ENCODE measurements at places on chromosomes 4 and X.

- no peak for DNase-seq
Observed at GRCh38 chrX:4944767-4945166, 1231.3 kb upstream of the PRKX start.

- DNase-seq: no peak
Observed at GRCh38 chrX:13778916-13779315, 38.0 kb downstream of the GPM6B start.

- DNase-seq: no peak
Observed at GRCh38 chr4:55578341-55579010, 13.6 kb downstream of the PDCL2 start.

DNA sequence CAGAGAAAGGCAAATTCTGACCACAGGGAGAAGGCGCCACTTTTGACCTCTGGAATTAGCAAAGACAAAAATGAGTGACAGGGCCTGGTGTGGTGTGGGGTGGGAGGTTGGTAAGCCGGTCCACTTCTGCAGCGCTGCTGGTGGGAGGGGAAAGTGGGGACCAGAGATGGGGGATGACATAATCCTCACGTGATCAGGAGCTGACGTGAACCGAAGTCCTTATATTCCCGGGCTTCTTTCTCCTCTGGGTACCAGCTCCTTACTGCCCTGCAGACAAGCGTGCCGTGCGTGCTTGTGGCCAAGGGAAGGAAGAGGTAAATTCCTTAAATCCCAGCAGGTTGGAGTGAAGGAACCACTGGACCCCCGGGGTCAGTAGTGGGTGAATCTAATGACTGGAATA, at the start of gene TCEAL7:
TSS of gene TCEAL7 (plus strand) at position 249 of the 400 bp plus-strand sequence. CDS start 1,165 bp downstream, outside the sequence.
- DNase-seq: no peak

- no peak for DNase-seq
Observed at GRCh38 chr4:112282860-112283667, 2.6 kb downstream of the TIFA start.

DNA sequence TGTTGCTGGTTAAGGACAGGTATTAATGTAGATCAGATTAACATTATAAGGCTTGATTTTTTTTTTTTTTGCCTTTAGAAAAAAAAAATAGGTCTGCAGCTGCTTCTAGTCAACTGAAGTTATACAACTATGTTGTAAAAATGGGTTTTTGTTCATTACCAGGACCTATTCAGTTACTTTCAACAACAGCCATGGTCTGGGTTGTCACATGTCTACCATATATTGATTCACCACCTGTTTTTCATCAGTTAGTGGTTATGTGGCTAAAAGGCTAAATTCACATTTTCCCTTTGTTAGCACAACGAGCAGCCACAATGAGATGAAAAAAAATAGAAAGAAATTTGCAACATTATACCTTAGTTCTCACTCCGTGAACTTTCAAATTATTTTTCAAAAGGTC, 45.5 kb downstream of the GLRB start:
- DNase-seq: no peak

- no peak for DNase-seq
Observed at GRCh38 chr4:26899991-26900390, 39.4 kb downstream of the STIM2 start.

- DNase-seq: no peak
Observed at GRCh38 chrX:79366873-79367749, at the start of gene ITM2A. Gene ITM2A (minus strand): TSS chrX:79367334. CDS start chrX:79367215, 119 bp downstream.

- DNase-seq: no peak
Observed at GRCh38 chrX:48003367-48003757, 427 bp downstream of the ZNF182 start.

DNA sequence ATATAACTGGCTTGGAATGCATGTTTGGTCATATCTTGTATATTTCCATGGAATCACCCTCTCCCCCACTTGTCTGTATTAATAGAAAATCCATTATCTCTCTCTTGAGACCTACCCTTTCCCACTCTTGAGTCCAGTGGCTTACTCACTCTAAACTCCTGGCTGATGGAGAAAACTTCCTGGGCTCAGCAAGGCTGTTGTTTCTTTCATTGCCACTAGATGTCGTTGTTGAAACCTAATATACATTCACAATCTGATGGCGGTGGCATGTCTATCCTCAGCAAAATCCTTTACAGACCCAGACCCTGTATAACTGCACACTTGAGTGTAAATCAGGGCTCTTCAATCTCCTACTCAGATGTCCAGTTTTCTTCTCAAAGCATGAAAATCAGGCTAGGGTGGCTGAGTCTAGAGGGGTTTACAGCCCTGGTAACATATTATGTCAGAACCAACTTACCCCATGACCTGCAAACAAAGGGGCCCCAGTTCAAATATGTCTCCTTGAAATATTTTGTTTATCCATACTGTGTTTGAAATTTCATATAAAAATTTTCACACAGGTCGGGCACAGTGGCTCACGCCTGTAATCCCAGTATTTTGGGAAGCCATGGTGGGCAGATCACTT, 70.0 kb upstream of the FAM241A start:
- DNase-seq: no peak

- DNase-seq: no peak
Observed at GRCh38 chrX:13518126-13518525, 51.3 kb upstream of the EGFL6 start.

DNA sequence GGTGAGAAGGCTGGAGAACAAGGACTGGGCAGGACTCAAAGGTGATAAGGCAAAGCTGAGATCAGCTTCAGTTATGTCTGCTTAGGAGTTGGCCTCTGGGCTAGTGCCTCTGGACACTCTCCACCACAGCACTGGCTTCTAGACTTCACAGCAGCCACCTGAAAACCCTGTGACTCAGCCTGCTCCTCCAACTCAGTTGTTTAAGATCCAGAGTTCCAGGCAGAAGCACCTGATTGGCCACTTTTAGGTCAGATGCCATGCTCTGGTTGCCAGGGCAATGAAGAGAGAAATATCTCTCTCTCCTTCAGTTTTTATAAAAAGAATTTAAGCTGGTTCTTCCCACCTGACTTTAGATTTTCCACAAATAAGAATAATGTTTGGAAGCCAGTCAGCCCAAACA, 47.9 kb upstream of the BLTP1 start:
- DNase-seq: no peak

- DNase-seq: no peak
Observed at GRCh38 chr4:77721073-77721472, 98.1 kb downstream of the CNOT6L start.

GRCh38 chr4:83561381-83561780, 25.5 kb downstream of the GPAT3 start:
- no peak for DNase-seq

GRCh38 chr4:27267970-27268355, 407.3 kb downstream of the STIM2 start:
- DNase-seq: no peak

GRCh38 chr4:33411182-33411581, 2691.0 kb downstream of the PCDH7 start:
- no peak for DNase-seq

DNA sequence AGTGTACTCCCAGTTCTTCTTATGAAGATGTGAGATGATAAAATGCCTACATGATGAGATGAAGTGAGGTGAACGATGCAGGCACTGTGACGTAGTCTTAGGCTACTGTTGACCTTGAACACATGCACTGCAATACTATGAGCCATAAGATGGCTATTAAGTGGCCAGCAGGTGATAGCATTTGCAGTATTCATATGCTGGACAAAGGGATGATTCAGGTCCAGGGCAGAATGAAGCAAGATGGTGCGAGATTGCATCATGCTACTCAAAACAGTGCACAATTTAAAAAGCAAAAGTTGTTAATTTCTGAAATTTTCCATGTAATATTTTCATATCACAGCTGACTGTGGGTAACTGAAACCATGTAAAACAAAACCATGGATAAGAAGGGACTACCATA, 781.4 kb downstream of the PCDH18 start:
- no peak for DNase-seq

DNA sequence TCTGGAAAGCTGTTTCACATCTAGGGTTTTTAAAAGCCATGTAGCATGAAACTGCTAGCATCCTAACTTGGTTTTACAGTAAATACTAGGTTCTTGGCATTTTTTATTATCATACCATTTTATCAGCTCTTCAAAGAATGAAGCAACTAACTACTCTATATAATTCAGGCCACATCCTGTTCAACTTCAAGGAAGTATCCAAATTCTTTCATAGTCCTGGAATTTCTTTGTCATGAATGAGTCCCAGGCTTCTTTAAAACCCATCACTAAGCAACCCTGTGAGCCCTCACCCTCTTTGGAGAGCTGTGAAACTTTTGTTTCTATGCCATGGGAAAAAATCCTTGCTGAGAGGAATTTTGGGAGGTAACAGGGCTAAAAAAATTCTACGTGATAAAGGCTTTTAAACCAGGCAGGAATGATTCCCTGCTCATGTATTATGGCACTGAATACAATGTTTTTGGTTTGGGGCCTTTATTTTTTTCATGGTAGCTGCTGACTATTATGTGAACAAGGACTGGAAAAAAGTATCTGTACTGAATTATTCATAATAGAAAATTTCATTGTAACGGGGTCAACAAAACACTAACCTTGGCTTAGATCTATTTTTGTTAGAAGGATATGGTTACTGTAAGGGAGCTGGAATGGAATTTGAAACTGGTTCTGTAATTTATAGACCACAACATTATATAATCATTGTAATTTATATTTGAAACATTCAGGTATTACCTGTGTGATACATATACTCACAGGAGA, 164.9 kb downstream of the DCTD start:
- no peak for DNase-seq

- DNase-seq: no peak
Observed at GRCh38 chr4:6362896-6363295, 93.2 kb downstream of the WFS1 start.

GRCh38 chr4:56728512-56728911, 47.4 kb upstream of the HOPX start:
- DNase-seq: no peak

DNA sequence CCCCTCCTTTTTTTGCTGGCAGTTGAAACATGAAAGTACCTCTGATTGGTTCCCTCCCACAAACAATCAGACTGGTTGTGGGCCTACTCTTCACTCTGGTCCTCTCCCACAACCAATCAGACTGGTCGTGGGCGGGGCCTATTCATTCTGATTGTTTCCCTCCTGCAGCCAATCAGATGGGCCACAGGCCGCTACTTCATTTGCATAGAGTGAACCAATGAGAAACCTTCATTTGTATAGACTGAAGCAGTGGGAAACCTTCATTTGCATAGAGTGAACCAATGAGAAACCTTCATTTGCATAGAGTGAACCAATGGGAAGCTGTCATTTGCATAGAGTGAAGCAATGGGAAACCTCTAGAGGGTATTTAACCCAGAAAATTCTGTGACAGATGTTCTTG, 55.2 kb downstream of the TRMT44 start:
- DNase-seq: no peak

DNA sequence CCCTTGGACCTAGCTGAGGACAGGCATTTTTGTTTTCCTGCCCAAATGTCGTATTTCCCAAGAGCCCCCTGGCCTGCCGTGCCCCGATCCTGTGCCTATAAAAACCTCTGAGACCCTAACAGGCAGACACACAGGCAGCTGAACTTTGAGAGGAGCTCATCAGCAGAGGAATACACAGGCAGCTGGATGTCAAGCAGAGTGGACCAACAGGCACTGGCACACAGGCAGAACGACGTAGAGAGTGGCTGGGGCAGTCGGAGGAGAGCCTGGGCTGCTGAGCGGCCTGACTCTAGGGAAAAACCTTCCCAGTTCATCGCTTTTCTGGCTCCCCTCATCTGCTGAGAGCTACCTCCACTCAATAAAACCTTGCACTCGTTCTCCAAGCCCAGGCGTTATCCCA, 896.1 kb downstream of the PCDH18 start:
- no peak for DNase-seq

DNA sequence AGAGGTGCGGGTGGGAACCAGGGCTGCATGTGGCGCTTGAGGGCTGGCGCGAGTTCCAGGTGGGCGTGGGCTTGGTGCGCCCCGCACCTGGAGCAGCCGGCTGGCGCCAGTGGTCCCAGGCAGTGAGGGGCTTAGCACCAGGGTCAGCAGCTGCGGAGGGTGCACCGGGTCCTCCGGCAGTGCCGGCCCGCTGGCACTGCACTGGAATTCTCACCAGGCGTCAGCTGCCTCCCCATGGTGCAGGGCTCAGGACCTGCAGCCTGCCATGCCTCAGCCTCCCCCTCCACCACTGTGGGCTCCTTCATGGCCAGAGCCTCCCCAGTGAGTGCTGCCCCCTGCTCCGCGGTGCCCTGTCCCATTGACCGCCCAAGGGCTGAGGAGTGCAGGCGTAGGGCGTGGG, 174.0 kb downstream of the ADAM29 start:
- DNase-seq: no peak

DNA sequence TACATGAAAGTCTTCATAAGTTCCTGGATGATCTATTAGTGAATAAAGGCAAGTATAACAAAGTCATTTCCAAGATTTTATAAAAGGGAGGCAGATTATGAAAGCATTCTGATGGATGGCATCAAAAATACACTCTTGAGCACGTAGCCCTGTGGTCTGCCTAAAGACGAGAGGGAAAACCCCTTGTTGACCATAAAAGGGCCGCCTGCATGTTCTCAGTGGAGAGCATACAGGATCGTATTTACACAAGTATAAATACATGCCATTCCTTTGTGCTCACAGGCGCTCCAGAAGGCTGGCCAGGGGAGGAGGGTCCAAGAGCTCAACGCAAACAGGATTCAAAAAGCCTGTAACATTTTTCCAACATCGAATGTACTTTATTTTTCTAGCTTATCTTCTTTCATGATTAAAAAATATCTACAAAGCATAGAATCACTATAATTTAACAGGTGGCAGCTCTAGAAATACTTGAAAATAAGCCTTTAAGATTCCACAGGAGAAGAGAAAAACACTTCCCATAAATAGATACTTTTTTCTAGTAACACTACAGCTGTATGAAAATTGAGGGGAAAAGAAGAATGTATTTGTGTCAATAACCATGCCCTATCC, 29.6 kb downstream of the PDGFC start:
- no peak for DNase-seq

GRCh38 chrX:16578218-16578617, 71.7 kb upstream of the S100G start:
- no peak for DNase-seq

- no peak for DNase-seq
Observed at GRCh38 chrX:77415161-77415560, 32.0 kb upstream of the FGF16 start.

GRCh38 chr4:11228530-11228929, 200.2 kb downstream of the HS3ST1 start:
- DNase-seq: no peak

DNA sequence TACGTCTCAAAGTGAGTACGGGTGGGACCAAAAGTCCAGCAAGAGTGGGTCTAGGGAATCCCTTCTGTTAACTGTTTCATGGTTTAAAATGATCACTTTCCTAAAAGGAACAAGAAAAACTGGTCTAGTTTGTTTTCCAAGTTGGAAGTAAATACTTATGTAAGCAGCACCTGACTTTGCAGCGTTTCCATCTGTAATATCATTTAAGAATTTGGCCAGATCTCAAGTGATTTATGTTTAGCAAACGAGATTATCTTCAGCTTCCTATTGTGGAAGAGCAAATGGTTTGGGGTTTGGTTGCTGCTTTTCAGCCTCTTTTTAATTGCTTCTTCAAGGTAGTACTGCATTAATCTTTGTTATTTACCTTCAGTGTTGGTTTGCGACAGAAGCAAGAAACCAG, 50.4 kb downstream of the FHIP1A start:
- no peak for DNase-seq

GRCh38 chrX:95382799-95383198, 1301.8 kb upstream of the DIAPH2 start:
- no peak for DNase-seq
